CD8-positive, alpha-beta memory T cell (primary cell): ENCODE measurements at places on chromosomes 3 and 15. TPM values are rescaled to one million over a fixed set of nuclear protein-coding genes. Genes with fewer than 3 reads are reported as not detected.
A peak's percentile ranks its signal among the peaks of the same experiment; 100 is the strongest.

Gene CHDH
- total RNA-seq = 0.42 TPM

Gene GRM7
- not detected for total RNA-seq

Gene PDZRN3
- not detected for total RNA-seq

Gene CDHR4
- total RNA-seq = not detected

Gene CFAP44
- total RNA-seq = 3.9 TPM

Gene PML
- total RNA-seq = 37.4 TPM

DNA sequence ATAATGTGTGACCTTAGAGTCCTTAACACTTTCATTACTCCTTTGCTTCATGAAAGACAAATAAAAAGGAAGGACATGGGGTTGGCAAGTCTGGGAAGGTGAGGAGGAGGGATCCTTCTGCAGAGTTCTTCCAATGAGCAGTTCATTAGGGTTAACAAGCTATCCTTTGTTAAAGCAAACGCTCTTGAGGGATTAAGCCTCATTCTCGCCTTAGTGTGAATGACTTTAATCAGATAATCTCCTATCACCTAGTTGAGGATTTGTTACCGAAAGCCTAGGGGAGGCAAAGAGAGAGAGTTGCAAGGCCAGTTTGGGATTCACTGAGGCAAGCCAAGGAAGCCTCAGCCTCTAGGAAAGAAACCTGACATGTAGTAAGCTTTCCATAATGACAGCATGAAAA lies 7.4 kb upstream of the MBNL1 start:
- no peak overlapping the region for H3K27ac ChIP-seq
- no peak for DNase-seq
- H3K27me3 ChIP-seq = no peaks in the 10 kb centered on the region
- peaks cover 87% of the 10 kb centered on the region for H3K4me1 ChIP-seq
- no peaks in the 10 kb centered on the region for H3K36me3 ChIP-seq
- H3K4me3 ChIP-seq = no peak overlapping the region

DNA sequence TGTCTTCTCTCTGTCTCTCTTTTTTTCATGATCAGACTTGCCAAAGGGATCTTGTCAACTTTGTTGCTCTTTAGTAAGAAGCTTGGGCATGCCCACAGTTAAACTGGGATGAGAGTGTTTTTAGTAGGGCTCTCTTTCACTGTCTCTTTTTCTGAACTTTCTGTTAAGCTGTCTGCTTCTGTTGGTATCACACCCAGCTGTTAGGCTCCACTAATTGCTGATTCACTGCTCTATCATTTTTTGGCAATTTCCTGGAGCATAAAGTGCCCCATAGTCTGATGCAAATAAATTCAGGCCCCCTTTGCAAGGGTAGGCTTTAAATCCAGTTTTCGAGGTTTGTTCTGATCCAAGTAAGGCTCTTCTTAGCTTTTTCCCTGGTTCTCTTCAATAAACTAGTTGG lies 360.4 kb upstream of the ADAMTS9 start:
- no peaks in the 10 kb centered on the region for H3K4me1 ChIP-seq
- no peak overlapping the region for H3K4me3 ChIP-seq
- no peak for DNase-seq
- no peaks in the 10 kb centered on the region for H3K27me3 ChIP-seq

DNA sequence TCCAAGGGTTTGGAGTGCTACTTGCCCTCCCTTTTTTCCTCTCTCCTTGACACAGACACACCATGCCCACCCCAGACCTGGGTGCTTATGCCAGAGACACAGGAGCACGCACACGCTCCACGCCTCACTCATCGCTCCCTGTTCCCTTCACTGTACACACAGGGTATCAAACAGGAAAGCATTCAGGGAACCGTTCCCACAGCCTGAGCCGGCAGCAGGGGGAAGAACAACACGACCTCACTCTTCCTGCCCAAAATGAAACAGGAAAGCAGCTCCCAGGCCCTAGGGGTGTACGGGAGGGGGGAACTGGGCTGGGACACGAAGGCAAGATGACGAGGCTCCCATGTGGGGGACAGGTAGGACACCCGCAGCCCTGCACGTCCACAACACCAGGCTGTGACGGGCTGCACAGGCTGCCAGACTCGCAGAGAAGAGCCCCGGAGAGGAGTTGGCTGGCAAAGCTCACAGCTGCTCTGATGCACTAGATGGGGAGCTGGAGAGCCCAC lies 11.2 kb downstream of the DLL4 start:
- no peaks in the 10 kb centered on the region for H3K36me3 ChIP-seq
- H3K27ac ChIP-seq = no peak overlapping the region
- peak; percentile 23 for DNase-seq
- peaks cover 29% of the 10 kb centered on the region for H3K4me1 ChIP-seq
- no peak overlapping the region for H3K4me3 ChIP-seq
- no peaks in the 10 kb centered on the region for H3K27me3 ChIP-seq

DNA sequence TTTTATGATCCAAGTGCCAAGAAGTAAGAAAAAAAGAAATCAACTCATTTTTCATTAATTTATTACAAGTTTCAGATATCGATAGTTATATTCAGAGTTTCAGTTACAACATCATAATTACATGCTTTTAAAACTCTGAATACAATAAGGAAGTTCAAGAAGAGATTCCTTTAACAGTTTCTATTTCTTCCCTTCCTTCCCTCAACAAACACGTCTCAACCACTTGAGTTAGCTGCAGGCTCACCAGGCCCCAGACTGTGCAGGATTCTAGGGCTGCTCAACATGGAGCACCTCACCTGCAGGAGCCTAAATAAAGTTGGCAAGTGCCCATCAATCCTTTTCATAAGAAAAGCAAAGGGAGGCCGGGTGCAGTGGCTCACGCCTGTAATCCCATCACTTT lies 79.2 kb upstream of the FNDC3B start:
- no peak overlapping the region for H3K4me3 ChIP-seq
- H3K27ac ChIP-seq = peak overlapping the region; percentile 24
- no peaks in the 10 kb centered on the region for H3K4me1 ChIP-seq
- no peak for DNase-seq

- H3K27ac ChIP-seq = no peak overlapping the region
- no peak for DNase-seq
- peaks cover 11% of the 10 kb centered on the region for H3K4me1 ChIP-seq
- peak overlapping the region; percentile 56 for H3K4me3 ChIP-seq
- H3K27me3 ChIP-seq = no peaks in the 10 kb centered on the region
Observed at GRCh38 chr3:46559091-46559704, 6.9 kb downstream of the LRRC2 start.

DNA sequence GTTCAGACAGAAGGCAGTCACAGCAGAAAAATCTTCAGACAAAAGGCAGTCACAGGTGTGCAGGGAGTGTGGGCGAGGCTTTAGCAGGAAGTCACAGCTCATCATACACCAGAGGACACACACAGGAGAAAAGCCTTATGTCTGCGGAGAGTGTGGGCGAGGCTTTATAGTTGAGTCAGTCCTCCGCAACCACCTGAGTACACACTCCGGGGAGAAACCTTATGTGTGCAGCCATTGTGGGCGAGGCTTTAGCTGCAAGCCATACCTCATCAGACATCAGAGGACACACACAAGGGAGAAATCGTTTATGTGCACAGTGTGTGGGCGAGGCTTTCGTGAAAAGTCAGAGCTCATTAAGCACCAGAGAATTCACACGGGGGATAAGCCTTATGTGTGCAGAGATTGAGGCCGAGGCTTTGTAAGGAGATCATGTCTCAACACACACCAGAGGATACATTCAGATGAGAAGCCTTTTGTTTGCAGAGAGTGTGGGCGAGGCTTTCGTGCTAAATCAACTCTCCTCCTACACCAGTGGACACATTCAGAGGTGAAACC lies 27.6 kb downstream of the ZNF589 start:
- peak; percentile 42 for DNase-seq
- peak overlapping the region; percentile 46 for H3K4me3 ChIP-seq
- peaks cover 5% of the 10 kb centered on the region for H3K36me3 ChIP-seq
- H3K4me1 ChIP-seq = peaks cover 25% of the 10 kb centered on the region

DNA sequence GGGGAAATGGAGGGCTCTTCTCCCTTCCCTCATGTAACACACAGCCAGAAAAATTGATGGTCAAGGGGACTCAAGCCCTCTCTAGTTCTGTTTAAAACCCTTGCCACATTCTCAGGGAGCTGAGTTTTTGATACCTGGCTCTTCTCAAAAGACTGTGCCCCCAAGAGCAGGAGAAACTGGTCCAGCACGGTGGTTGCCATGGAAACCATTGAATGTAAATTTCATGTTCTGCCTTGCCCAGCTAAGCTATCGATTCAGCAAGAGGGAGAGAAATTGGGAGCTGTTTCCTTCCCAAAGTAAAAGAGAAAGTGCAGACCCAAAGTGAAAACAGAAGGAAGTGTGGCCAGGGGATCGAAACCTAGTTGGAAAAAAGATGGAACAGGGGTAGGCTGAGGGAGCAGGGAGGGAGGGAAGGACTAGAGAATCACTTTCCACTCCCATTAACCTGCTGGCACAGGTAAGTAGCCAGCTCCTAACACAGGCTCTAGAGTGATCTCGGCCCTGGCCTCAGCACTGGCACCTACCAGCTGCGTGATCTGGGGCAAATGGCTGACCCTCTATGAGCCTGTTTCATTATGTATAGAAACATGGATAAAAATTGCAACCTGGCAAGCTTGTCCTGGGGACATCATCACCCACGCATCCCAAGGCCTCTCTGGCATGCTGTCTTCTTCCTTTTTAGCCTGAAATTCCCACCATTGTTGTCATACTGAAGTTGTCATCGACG lies 140.9 kb downstream of the TPRA1 start:
- no peak for DNase-seq
- H3K36me3 ChIP-seq = no peaks in the 10 kb centered on the region
- H3K4me1 ChIP-seq = no peaks in the 10 kb centered on the region
- no peak overlapping the region for H3K4me3 ChIP-seq

GRCh38 chr3:65196663-65197062 lies 508.9 kb upstream of the ADAMTS9 start:
- no peak for DNase-seq
- no peak overlapping the region for H3K4me3 ChIP-seq
- H3K36me3 ChIP-seq = no peaks in the 10 kb centered on the region
- no peaks in the 10 kb centered on the region for H3K27me3 ChIP-seq

DNA sequence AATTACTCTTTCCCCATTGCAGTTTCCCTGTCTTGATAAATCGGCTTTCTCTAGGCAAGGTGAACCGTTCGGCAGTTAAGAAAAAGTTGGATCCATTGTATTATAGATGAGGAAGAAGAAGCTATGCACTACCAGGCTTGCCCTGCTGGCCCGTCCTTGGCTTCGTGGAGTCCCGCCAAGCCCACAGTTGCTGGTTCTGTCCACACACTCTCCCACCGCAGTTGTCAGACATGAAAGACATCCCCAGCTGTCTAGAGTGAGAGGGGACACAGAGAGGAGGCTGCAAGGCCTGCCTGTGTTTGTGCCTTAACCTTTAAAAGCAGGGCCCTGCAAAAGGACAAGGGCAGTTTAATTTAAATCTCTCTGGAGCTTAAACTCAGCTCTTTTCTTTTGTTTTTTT lies 47.2 kb upstream of the PLCL2 start:
- H3K27me3 ChIP-seq = no peaks in the 10 kb centered on the region
- no peaks in the 10 kb centered on the region for H3K36me3 ChIP-seq
- no peak overlapping the region for H3K27ac ChIP-seq

GRCh38 chr3:39718674-39719595 lies 90.5 kb upstream of the MYRIP start:
- H3K36me3 ChIP-seq = no peaks in the 10 kb centered on the region
- H3K4me3 ChIP-seq = no peak overlapping the region
- H3K27me3 ChIP-seq = no peaks in the 10 kb centered on the region
- no peaks in the 10 kb centered on the region for H3K4me1 ChIP-seq
- H3K27ac ChIP-seq = no peak overlapping the region

- H3K4me1 ChIP-seq = no peaks in the 10 kb centered on the region
- no peak overlapping the region for H3K4me3 ChIP-seq
- DNase-seq = no peak
- no peaks in the 10 kb centered on the region for H3K27me3 ChIP-seq
- H3K27ac ChIP-seq = no peak overlapping the region
Observed at GRCh38 chr3:70933105-70933810, 620.8 kb upstream of the MDFIC2 start.

DNA sequence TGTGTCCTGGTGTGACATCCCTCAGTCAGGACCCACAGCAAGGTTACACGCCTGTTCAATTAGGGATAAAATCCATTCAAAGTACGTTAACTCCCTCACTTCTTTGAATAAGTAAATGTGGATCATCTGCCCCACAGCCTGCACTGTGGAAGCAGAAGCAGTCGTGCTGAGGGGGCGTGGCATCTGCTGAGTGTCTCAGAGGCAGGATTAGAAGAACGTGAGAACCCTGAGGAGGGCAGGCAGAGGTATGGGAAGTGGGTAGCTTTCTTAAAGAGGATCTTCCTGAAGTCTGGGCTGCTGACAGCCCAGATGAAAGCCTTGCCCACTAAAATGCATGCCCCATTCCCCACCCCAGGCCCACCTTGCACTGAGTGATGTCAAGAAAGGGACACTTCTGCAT lies 28.5 kb downstream of the CRABP1 start:
- H3K4me1 ChIP-seq = no peaks in the 10 kb centered on the region
- no peak overlapping the region for H3K4me3 ChIP-seq
- no peaks in the 10 kb centered on the region for H3K27me3 ChIP-seq

- H3K36me3 ChIP-seq = no peaks in the 10 kb centered on the region
- H3K27ac ChIP-seq = no peak overlapping the region
- H3K27me3 ChIP-seq = no peaks in the 10 kb centered on the region
- peaks cover 21% of the 10 kb centered on the region for H3K4me1 ChIP-seq
- no peak overlapping the region for H3K4me3 ChIP-seq
- no peak for DNase-seq
Observed at GRCh38 chr3:71265365-71265915, 318.1 kb downstream of the FOXP1 start.

GRCh38 chr3:64828276-64828675 lies 140.5 kb upstream of the ADAMTS9 start:
- no peaks in the 10 kb centered on the region for H3K27me3 ChIP-seq
- H3K27ac ChIP-seq = no peak overlapping the region
- H3K4me3 ChIP-seq = no peak overlapping the region
- DNase-seq = no peak

- H3K27ac ChIP-seq = peak overlapping the region; percentile 66
- H3K36me3 ChIP-seq = no peaks in the 10 kb centered on the region
- peaks cover 27% of the 10 kb centered on the region for H3K27me3 ChIP-seq
- no peak for DNase-seq
- no peak overlapping the region for H3K4me3 ChIP-seq
- no peaks in the 10 kb centered on the region for H3K4me1 ChIP-seq
Observed at GRCh38 chr15:58064980-58065444, 499 bp downstream of the ALDH1A2 start.

DNA sequence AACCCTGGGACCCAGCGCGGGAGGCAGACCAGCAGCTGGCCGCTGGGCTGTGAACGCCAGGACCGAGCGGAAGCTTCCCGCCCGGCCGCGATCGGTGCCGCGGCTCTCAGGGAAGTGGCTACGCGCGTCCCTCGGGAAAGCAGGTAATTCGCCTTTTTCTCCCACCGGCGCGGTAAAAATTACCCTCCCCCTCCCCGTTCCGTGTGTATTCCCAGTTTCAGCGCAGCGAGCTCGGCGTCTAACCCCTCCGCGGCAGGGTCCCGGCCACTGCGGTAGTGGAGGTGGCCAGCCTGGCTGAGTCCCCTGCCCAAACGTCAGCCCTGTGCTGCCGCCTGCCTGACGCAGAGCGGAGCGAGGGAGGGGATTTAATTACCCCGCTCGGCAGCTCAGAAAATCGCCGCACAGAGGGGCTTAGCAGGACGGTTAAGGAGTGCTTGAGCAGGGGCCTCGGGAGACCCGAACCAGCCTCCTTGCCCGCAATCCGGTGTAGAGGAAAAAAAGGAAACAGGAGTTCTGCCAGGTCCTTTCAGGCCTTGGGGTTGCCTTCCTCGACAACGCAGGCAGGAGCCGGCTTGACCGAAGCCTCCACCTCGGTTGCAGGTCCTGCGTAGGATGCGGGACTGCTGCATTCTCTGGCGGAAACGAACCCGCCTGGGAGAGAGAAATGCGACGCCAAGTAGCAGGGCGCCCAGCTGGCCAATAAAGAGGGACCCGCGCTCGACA lies 2.9 kb downstream of the GATA2 start:
- DNase-seq = no peak
- peaks cover 70% of the 10 kb centered on the region for H3K27me3 ChIP-seq
- peak overlapping the region; percentile 76 for H3K27ac ChIP-seq
- peak overlapping the region; percentile 37 for H3K4me3 ChIP-seq
- H3K36me3 ChIP-seq = no peaks in the 10 kb centered on the region
